ENCODE measurements at places on chromosomes 6 and 20.

GRCh38 chr20:47352332-47353238 is 3.9 kb downstream of the ZMYND8 start:
- peak; percentile 71 for DNase-seq

DNA sequence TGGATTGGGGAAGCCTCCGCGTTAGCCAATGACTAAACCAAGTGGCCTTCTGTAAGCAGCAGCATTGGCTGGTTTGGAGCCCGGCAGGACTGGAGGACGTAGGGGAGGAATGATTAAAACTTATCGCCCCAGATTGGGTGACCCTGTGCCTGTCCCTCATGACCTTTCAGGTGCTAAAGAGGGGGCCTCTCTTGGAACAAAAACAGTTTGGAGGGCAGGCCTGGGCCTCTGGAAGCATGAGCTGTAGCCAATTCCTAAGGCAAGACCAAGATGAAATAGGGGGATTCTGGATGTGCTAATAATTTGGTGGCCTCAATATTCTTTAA is 1.4 kb downstream of the GMPR start:
- no peak for DNase-seq

DNA sequence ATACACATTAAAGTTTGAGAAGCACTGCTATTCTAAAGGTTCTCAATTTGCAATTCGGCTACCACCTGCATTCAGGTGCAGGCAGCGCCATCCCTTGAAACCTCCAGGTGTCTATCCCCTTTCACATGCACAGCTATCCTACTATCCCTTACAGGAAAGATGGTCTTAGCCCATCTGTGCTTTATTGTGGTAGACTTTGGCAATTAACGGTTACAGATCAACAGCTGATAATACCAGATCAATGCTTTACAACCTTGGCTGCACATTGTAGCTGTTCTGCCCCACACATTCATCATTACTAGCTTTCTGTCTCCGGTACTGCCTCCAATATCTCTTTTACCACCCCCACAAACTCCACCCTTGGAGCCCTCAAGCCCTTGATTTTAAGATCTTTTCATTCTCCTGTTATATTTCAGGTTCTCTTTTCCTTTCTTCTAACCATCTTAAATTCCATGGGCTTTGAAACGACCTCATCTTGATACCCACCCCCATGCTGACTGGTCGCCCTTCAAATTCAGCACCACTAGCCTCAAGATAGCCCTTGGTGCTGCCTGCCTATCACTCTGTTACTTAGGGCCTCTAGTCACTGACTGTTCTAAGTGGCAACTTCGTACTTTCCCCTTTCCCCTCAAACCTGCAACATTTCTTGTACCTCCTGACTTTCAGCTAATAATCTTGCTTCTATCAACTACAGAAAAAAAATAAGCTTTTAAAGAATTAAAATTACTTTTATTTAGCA is 50.8 kb downstream of the SPTLC3 start:
- DNase-seq: no peak

DNA sequence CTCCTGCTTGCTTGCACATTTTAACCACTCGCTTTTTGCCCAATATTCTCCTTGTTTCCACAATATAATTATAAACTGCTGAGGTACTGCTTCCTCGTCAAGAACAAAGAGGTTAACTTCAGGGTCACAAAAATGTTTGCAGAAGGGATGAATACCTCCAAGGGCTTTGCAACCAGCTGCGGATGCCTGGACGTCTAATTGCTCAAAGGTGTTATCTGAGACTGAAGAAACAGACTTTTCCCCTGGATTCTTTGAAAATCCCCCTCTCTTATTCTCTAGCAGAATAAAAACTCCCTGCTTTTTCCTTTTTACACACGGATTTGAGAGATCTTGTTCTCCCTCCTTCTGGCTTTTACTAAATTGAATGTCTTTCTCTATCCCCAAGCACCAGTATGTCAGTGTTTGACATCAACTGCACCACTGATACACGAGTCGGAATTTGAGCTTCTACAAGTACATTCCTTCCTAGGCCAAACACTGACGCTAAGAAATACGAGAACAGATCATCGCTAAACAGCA is 336 bp upstream of the SMPDL3A start:
- DNase-seq: no peak

DNA sequence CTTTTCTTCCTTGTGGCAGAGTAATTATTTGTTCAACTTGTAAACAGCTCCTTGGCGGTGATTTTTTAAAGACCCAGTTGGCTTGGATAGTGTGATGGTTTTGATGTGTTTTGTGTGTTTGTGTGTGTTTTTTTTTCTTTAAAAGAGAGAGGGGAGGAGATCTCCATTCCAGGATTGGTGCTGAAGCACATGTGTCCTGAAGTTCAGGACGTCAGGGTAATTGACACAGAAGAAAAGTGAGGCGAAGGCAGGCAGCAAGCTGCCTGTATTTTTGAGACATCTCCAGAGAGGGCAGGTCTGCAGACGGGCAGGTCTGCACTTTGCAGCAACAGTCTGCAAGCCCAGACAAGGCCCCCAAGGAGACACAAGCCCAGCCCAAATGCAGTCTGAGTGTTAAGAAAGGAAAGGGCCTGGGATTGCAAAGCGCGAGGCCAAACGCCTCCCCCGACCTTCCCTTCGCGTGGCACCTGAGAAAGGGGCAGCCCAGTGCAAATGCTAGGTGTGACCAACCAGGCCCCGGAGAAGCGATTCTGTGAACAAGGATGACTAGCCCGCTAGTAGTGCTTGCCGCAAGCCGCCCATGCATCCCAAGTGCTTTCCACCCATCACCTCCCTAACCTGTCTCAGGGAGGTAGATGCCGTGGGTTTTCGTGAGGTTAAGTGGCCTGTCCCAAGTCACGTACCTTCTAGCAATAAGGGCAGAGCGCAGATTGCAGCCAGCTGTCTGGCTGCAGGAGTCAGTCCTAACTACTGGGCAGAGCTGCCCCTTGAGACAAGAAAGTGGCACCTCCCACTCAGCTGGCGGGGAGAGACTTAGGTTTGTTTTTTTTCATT is 230.5 kb downstream of the ZMYND8 start:
- DNase-seq: no peak

DNA sequence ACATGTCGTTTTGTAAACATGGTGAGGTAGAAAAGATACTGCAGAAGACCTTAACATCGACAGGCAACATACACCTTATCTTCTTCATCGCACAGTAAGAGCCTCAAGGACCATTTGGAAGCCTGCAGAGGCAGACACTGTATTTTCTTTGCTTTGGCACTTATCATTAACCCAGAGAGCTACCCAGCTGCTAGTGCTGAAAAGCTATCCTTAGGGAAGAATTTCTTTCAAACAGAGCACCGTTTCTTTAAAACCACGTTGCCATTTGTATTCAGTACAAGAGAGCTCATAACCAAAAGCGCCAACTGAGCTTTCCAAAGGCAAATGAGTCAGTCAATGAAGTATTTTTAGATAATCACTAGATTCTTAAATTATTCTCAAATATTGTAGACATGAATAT is 306.6 kb downstream of the EPM2A start:
- no peak for DNase-seq

- DNase-seq: no peak
Observed at GRCh38 chr20:20462185-20462584, 94.3 kb downstream of the INSM1 start.

- DNase-seq: no peak
Observed at GRCh38 chr6:55239099-55239498, 64.8 kb downstream of the HCRTR2 start.

- DNase-seq: peak; percentile 44
Observed at GRCh38 chr6:36268478-36269275, 1.2 kb upstream of the PNPLA1 start.

DNA sequence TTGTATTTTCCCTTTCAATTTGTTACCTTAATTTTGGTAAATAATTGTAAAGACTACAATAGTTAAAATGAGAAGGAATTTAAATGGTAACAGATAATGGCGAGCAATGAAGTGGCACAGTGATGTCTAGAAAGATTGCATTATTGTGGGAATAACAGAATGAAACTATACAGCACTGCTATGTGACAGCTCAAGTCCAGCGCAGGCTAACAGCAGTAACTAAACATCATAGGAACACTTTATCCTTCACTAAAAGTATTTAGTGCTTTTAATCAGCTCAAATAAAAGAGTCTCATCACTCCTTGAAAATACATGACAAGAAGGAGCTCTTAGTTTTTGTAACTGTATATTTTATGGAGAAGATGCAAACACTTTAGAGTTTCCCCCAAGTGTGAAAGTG is 190.8 kb downstream of the TENT5A start:
- DNase-seq: peak; percentile 11

DNA sequence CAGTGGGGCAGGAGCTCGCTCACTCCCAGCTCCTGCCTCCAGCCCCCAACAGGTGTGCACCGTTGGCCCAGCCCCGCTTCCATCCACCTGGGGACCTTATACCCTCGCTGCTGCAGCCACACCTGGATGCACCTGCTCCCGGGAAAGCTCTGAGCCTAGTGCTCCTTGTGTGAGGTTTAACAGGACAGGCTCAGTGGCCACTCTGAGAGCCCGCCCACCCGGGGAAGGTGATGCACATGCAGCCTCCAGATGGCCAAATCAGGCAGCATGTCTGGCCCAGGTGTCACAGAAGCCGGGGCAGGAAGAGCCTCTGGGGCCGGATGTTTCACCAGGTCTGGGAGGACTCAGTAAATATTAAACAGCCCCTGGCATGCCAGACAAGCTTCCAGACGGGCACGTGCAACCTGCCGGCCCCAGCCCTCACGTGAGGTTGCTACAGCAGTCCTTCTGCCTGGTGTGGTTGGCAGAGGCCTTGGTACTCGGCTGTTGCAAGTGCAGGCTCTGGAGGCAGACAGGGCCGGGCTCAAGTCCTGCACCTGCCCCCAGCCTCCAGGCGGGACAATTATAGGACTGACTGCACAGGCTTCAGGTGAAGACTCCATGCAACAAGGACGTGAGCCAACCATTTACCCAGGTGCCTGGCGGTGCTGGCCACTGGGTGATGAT is 66.9 kb downstream of the RIPOR3 start:
- peak; percentile 71 for DNase-seq

DNA sequence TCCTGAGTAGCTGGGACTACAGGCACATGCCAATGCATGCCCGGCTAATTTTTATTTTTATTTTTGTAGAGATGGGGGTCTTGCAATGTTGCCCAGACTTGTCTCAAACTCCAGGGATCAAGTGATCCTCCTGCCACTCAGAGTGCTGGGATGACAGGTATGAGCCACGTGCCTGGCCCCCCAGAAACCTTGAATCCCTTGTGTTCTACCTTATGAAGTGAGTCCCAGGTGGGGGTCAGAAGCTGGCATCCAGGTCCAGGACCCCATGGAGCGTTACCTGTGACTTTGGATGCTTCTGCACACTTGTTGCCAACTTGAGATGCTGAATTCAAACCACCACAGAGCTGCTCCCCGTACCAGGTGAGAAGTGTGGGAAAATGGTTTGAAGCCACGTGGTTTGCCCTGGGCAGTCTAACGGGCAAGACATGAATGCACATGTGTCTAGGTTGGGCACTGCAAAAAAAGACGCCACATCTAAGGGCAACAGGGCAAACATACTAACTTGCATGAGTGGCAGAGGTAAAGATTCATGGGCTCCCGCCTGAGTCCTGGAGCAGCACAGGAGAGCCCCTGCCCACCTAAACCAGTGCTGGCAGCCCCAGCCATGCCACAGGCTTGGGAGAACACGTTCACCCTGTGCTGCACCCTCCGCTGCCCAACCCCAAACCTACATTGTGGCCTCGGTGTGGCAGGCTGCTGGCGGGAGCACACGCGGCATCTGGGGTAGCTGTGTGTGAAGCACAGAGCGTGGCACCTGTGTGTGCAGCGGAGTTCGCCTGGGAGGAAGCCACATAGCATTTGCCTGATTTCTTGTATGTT is 101.2 kb downstream of the JPH2 start:
- DNase-seq: no peak

- DNase-seq: no peak
Observed at GRCh38 chr20:37235065-37235464, 26.5 kb downstream of the GHRH start.

DNA sequence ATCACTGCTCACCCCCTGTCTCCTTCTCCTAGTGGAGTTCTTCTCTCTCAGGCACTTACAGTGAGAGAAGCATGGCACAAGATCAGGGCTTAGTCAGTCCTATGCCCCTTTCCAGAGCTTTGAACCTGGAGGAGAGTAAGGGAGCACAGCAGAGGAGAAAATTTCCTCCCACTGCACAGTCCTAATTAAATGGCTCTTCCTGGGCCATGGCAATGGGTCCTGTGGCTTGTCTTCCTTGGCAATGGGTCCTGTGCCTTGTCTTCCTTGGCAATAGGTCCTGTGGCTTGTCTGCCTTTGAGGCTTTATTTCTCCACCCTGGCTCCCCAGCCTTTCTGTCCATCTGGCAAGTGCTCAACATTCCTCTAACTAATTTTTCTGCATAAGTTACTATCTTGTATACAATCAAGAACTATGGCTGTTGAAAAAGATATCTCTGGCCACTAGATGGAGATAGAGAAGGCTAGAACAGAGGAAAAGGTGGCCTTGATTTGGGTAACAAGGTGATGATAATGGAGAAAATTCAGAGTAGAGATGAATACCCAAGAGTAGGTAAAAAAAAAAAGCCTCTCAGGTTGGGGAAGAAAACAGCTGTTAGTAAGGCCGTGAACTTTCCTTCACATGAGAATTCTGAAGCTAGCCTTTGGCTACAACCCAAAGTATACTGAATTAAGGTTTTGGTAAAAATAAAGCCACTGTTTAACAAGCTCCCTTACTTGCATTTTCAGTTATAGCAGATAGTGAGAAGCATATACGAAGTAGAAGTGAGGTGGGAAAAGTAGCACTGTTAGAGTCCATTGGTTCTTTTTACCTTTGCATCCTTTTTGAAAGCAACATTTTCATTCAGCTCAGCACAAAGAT is 504.9 kb downstream of the DOK5 start:
- no peak for DNase-seq

GRCh38 chr6:27966816-27967426 is 9.9 kb downstream of the OR2B6 start:
- no peak for DNase-seq

GRCh38 chr6:64729522-64729921 is 977.5 kb downstream of the EYS start:
- no peak for DNase-seq

DNA sequence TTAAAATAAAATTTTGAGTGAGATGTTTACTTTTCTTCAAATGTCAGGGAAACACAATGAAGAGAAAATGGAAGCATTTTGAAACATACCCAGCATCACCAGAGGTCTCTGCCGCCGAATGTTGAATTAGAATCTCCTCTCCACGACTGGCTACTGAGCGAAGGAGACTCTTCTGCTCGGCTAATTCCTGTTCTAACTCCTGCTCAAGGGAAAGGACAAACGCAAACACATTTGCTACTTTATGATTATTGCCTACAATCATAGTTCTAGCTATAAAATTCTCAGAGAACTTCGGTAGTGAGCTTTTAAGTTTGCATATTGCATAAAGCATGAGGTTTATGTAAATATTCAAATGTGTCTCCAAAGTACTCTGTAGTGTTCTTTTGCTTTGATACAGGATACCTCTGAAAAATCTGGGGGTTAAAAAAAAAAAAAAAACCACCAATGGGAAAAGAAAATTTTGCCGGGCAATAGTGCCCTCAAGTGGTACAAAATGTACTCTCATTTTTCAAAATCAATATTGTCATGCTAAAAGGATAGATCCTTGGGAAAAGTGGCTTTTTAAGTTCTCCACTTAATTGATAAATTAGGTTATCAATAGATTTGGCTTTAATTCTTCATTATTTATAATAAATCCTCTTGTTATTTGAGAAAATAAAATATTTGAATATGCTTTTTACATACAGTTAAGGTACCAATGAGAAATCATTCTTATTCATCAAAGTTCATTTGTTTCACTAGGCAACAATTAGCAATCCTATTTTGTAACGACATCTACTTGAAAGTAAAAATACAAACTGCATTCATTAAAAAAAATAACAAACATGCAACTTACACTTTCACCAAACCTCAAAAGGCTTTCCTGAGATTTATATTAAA is 369.0 kb downstream of the SYNE1 start:
- DNase-seq: peak; percentile 52

GRCh38 chr20:25675161-25675560 is 21.5 kb downstream of the ZNF337 start:
- no peak for DNase-seq

- no peak for DNase-seq
Observed at GRCh38 chr20:577167-577791, 32.8 kb downstream of the TCF15 start.
